ENCODE measurements at places on chromosomes 16 and 17. TPM values are rescaled to one million over a fixed set of nuclear protein-coding genes. Genes with fewer than 3 reads are reported as not detected.
A peak's percentile ranks its signal among the peaks of the same experiment; 100 is the strongest.

- H3K36me3 ChIP-seq, result no peaks in the 10 kb centered on the region
- no peak for DNase-seq
- no peaks in the 10 kb centered on the region for H3K27me3 ChIP-seq
- no peak overlapping the region for H3K4me3 ChIP-seq
These were observed 39.4 kb downstream of the WSCD1 start for GRCh38 chr17:6109536-6109935.

DNA sequence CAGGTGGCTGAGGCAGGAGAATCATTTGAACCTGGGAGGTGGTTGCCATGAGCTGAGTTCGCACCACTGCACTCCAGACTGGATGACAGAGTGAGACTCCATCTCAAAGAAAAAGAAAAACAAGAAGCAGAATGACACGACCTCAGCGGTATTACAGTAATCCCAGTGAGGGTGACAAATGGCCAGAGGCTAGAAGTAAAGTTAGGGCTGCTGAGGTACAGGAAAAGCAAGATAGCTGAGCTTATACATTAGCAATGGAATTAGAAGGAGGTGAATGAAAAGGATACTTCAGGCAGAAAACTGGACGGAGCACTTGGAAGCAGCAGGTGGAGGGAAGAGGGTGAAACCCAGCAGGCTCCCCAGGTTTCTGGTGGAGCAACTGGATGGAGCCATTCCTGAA lies 26.1 kb upstream of the AMZ2 start:
- no peaks in the 10 kb centered on the region for H3K4me1 ChIP-seq
- no peaks in the 10 kb centered on the region for H3K36me3 ChIP-seq

Gene LGALS9B
- polyA plus RNA-seq, result 13.6 TPM

GRCh38 chr17:72274614-72275013 lies 153.8 kb downstream of the SOX9 start:
- no peak overlapping the region for H3K27ac ChIP-seq
- H3K4me1 ChIP-seq, result no peaks in the 10 kb centered on the region
- H3K4me3 ChIP-seq, result no peak overlapping the region
- no peaks in the 10 kb centered on the region for H3K27me3 ChIP-seq

- no peak overlapping the region for H3K27ac ChIP-seq
- no peak overlapping the region for H3K4me3 ChIP-seq
- no peaks in the 10 kb centered on the region for H3K36me3 ChIP-seq
- H3K27me3 ChIP-seq, result no peaks in the 10 kb centered on the region
These were observed 15.5 kb downstream of the ASIC2 start for GRCh38 chr17:33277436-33278100.

DNA sequence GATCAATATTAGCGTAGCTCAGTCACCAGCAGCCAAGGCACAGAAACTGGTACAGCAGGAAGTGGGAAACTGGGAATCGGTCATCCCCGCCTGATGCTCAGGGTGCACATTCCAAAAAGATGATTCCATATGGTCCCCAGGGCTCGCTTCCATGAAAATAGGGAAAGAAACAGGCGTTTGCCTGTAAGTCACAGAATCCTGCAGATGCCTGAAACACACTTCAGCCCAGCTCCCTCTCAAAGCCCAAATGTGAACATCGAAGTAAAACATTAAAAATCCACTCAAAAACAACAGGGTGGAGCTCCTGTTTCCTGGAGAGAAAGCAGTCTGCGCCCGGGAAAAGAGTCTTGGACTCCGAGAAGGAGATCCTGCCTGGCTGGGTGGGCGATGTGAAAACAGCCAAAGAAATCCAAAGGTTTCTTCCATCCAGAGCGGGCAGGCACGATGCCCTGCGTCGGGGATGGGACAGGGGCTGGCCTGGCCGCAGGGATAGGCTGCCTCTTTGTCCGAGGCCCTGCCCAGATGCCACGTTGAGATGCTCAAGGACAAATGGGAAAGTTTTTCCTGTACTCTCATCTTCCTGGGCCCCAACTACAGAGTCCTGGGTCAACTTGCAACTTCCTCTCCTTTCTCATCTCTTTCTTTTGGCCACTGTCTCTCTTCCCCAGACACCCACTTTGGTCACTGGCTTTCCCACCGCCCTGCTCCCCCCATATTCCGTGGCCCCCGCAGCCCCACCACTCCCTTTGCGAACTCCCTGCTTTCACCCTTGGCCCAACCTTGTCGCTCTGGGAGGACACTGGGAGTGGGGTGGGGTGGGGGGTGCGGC lies 743 bp downstream of the WIPI1 start:
- peak overlapping the region; percentile 96 for H3K27ac ChIP-seq
- H3K27me3 ChIP-seq, result no peaks in the 10 kb centered on the region

DNA sequence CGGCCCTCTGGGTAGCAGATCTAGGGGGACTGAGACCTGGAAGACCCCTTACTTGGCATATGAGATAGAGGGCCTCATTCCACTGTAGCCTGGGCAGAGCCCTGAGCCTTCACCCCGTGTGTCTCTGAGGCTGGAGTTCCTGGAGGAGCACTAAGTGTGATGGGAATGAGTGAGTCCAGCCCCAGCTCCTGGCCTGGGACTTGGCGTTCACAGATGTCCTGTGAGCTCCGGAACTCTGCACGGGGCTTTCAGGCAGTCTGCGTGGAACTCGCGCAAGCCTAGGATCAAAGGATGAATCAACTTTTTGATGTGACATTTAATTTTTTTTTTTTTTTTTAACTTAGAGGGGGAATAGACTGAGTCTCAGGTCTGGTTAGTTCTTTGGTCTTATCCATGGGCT lies 1.8 kb downstream of the NKD1 start:
- H3K27ac ChIP-seq, result peak overlapping the region; percentile 74
- no peaks in the 10 kb centered on the region for H3K4me1 ChIP-seq
- peak; percentile 78 for DNase-seq
- no peaks in the 10 kb centered on the region for H3K27me3 ChIP-seq
- H3K36me3 ChIP-seq, result no peaks in the 10 kb centered on the region

GRCh38 chr16:88970050-88970449 lies 7.0 kb downstream of the CBFA2T3 start:
- H3K36me3 ChIP-seq, result no peaks in the 10 kb centered on the region
- H3K27me3 ChIP-seq, result peaks cover 26% of the 10 kb centered on the region
- no peak overlapping the region for H3K27ac ChIP-seq
- no peak for DNase-seq

Data from sigmoid colon (tissue), 7 donors.